Stimulated activated CD4-positive, alpha-beta T cell treated with anti-CD3 and anti-CD28 coated beads, Interleukin-4, amount 100 ng/mL, for 4 hours (primary cell): ENCODE measurements at places on chromosomes 7 and 10.
A peak's percentile ranks its signal among the peaks of the same experiment; 100 is the strongest.

- no peak for DNase-seq
Observed at GRCh38 chr10:43904844-43905243, 256.2 kb upstream of the ZNF32 start.

- DNase-seq: no peak
Observed at GRCh38 chr10:99975106-99975829, 34.5 kb downstream of the DNMBP start.

GRCh38 chr7:28993371-28993770, 35.2 kb upstream of the TRIL start:
- DNase-seq: no peak

GRCh38 chr10:126940670-126941310, 35.6 kb downstream of the DOCK1 start:
- DNase-seq: no peak

GRCh38 chr10:62690703-62691102, 113.8 kb upstream of the ADO start:
- no peak for DNase-seq

GRCh38 chr7:96040250-96040772, 268.0 kb downstream of the DYNC1I1 start:
- no peak for DNase-seq

- no peak for DNase-seq
Observed at GRCh38 chr7:75608451-75609122, 116.5 kb downstream of the SPDYE5 start.

DNA sequence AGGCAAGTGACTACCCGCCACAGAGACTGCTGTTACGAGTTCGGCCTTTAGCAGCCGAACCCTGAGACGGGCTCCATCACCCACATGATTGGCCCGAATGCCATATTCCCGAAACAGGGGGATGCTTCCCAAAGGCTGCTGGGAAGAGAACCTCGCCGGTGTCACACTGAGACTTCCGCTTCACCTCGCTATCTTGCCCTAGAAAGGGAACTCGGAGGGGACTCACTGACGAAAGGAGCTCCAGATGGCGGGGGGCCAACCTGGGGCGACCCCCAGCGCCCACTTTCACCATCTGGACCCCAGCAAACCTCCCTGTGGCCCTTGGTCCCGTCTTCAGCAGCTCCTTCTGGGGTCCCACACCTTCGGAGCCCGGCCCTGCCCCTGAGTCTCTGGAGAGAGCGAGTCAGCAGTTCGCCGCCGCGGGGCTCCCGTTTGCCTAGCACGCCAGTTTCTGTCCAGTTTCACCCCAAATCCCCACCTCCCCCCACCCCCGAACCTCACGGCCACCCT, 529 bp downstream of the HPS1 start:
- no peak for DNase-seq

GRCh38 chr10:71771204-71771603, 2.1 kb downstream of the VSIR start:
- DNase-seq: no peak

GRCh38 chr10:63866747-63867140, 345.5 kb downstream of the REEP3 start:
- DNase-seq: no peak

GRCh38 chr7:22137466-22137865, 191.8 kb upstream of the CDCA7L start:
- no peak for DNase-seq

- peak; percentile 12 for DNase-seq
Observed at GRCh38 chr10:5949009-5949759, 28.2 kb downstream of the IL15RA start.

DNA sequence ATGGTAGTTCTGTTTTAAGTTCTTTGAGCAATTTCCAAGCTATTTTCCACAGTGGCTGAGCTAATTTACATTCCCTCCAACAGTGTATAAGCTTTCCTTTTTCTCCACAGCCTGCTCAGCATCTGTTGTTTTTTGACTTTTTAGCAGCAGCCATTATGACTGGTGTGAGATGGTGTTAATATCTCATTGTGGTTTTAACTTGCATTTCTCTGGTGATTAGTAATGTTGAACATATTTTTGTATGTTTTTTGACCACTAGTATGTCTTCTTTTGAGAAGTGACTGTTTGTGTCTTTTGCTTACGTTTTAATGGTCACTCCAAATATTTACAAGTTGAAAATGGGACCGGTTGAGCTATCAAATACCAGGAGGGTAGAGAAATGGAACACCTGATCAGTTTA, 20.4 kb downstream of the GNG11 start:
- no peak for DNase-seq

GRCh38 chr7:1290026-1290678, 57.5 kb downstream of the UNCX start:
- peak; percentile 12 for DNase-seq

DNA sequence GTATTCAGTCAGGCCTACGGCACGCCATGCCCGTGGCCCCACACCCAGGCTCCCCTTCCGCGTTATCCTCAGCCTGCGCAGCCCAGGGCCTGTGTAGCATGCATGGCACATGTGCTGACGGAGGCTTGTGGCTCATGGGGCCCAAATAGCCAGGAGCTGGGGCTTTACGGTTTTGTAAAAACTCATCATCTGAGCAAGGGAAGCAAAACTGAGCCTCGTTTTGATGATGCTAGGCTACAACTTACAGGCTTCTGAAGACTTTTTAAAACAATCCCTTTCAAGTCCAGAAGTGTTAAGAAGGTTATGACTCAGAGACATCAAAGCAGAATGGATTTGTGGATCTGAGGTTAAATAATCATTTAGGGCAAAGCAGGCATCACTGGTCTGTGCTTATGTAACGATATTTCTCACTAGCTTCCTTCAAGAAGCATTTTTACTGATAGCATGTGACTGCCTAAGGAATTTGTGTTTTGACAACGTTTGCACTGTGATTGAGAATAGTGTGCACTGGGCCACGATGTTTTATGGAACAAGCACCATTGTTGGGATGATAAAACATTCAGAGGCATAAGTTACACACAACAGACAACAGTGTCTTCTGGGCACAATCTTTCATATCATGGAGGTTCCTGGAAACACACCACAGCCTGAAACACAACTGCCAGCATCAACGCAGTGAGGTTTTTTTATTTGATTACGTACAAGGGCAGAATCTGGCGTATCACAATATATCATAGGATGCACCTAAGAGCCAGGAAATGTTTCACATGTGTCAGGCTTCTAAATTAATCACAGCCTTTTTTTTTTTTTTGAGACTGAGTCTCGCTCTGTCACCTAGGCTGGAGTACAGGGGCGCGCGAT, 274.3 kb downstream of the CCDC3 start:
- DNase-seq: no peak

GRCh38 chr7:42143711-42144600, 93.1 kb downstream of the GLI3 start:
- DNase-seq: no peak

- DNase-seq: no peak
Observed at GRCh38 chr10:43024942-43025700, 51.7 kb upstream of the RET start.

DNA sequence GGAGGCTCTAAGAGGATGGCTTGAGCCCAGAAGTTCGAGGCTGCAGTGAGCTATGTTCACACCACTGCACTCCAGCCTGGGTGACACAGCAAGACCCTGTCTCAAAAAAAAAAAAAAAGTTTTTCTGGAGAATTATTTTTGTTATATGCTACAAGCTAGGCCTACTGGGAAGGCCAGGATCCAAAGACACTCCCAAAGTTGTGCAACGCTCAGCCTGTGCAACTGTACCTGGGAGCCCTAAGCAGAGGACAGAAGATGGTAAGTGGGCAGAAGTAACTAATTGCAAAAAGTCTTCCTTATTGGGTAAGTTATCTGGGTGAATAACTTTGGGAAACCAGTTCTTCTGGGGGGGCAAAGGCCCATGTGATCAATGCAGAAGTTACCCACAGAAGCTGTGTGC, 17.3 kb downstream of the HIP1 start:
- DNase-seq: no peak

- no peak for DNase-seq
Observed at GRCh38 chr10:125112697-125113494, 47.5 kb downstream of the CTBP2 start.

- no peak for DNase-seq
Observed at GRCh38 chr7:38704041-38704547, 72.9 kb upstream of the AMPH start.

DNA sequence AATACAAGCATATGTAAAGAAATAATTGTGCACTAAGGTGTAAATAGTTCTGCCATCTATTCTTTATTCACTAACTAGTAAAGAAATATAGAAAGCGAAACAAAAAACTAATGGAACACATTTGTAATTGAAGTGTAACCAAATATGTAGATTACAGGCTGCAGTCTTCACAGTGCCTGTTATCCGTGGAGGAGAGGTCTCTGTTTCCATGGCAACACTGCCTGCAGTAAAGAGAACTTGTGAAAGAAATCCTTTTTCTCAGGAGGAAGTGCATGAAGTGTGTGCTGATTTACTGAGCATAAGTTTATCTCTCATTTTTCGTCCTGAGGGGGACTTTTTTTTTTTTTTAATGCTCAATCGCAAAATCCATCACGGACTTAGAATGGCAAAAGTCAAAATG, 102.5 kb downstream of the APBB1IP start:
- DNase-seq: no peak

GRCh38 chr7:80873140-80873539, 45.7 kb downstream of the SEMA3C start:
- no peak for DNase-seq

- no peak for DNase-seq
Observed at GRCh38 chr10:101595591-101596433, 7.7 kb downstream of the DPCD start.

DNA sequence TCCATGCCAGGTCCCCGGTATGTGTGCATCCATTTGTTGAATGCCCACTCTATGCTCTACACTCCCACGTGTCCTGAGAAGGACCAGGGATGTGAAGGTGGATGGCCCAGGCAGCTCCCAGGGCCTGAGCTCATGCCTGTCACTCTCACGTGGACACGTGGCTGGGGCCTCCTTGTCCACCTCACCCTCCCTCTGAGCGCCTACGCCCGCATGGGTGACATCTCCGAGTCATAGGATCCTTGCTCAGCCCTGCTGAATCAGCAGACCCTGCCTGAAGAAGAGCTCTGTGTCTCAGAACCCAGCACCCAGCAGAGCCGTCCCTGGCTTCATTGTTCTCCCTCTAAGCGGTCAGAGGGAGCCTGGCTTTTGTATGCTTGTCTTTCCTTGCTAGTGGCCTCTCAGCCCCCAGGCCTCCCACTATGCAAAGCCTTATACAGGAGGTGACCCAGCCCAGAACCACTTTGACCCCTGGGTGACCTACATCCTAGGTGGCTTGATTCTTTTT, 107.9 kb upstream of the PPIF start:
- no peak for DNase-seq

- DNase-seq: no peak
Observed at GRCh38 chr7:65001291-65001814, 5.1 kb downstream of the ERV3-1 start.

DNA sequence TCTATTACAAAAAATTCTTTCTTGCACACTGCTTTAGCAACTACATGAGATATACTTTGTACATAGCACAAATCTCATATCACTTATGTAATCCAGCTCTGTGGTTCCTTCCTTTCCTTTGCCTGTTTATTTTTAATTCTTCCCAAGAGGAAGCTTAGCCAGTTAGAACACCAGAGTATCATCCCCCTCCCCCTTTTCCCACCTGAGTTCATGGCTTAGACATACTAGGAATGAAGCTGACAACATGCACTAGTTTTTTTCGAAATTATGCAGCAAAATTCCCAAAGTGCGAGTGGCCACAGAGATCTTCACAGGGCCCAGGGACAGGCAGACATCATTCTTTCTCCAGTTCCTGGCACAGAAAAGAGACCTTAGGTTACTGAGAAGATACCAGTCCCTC, 17.8 kb downstream of the CAV1 start:
- DNase-seq: no peak

DNA sequence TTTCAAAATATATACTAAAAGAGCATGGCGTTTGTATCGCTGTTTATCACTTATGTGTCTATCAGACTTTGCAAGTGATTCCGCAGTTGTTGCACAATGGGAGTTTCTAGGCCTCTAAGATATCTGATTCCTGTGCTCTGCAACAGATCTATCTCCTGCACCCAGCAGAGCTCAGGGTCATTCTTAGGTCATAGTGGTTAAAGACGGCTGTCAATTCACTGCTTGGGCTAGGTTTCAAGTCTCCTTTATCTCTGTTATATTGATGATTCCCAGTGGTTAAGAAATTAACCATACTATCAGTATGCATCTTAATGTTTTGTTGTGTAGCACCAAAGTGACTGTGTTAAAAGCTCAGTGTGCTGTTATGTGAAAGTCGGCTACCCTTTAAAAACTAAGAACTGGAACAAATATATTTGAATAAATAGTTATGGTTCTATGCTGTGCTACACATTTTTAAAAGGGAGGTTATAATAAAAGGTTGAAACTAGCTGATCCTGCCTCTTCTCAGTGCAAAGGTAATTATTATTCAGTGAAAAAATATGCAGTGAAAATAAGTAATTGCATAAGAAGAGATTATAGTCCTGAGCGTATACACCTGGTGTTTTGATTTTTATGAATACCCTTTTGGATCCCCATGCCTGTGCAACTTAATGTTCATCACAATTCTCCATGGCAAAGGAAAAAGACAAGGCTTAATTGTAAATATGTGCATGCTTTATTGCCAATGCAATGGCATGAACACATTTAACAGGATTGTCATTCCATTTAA, 24.0 kb downstream of the HOXA1 start:
- no peak for DNase-seq

GRCh38 chr10:75508814-75509306, 77.4 kb downstream of the LRMDA start:
- no peak for DNase-seq

DNA sequence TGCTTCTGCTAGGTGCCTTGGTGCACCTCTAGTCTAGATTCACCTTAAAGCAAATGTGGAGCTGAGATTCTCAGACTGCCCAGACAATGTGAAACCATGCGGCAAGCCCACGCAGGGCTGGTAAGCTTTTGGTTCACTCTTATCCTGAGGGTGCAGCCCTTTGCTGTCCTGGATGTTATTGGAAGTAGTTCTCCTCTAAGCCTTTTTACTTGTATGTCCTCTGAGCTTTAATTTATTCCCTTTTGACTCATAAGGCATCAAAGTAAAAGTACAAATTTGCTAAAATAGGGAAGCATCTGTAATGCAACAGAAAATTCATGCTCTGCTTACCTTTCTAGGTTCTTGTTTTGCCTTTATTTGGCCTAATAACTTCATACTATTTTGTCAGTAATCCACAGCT, 186.8 kb downstream of the MACC1 start:
- no peak for DNase-seq

GRCh38 chr10:88735661-88736060, 24.2 kb upstream of the LIPN start:
- DNase-seq: no peak

- no peak for DNase-seq
Observed at GRCh38 chr10:102537367-102537766, 33.6 kb downstream of the SUFU start.

DNA sequence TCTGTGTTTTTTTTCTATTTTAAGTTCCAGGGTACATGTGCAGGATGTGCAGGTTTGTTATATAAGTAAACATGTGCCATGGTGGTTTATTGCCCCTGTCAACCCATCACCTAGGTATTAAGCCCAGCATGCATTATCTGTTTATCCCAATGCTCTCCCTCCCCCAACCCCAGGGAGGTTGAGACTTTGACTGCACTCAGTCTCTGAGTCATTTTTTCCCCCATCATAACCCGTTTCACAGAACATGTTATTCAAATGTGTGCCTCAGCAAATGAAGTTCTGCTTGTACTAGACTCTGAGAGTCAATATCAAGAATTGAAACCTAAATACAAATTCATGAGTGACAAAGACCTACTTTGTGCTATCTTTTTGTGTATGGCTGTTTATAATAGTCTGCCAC, 70.0 kb upstream of the CYP26C1 start:
- peak; percentile 19 for DNase-seq

GRCh38 chr7:76281706-76282343, 20.6 kb upstream of the HSPB1 start:
- DNase-seq: no peak
